ENCODE measurements at places on chromosomes 16 and 17. TPM values are rescaled to one million over a fixed set of nuclear protein-coding genes. Genes with fewer than 3 reads are reported as not detected.

GLIS2 gene
- 3.2 TPM for total RNA-seq

KRT39 gene
- total RNA-seq = not detected

ITGAL gene
- 1.5 TPM for total RNA-seq

- no peak for DNase-seq
These were observed 16.6 kb upstream of the C16orf95 start for GRCh38 chr16:87333581-87334331.

DNA sequence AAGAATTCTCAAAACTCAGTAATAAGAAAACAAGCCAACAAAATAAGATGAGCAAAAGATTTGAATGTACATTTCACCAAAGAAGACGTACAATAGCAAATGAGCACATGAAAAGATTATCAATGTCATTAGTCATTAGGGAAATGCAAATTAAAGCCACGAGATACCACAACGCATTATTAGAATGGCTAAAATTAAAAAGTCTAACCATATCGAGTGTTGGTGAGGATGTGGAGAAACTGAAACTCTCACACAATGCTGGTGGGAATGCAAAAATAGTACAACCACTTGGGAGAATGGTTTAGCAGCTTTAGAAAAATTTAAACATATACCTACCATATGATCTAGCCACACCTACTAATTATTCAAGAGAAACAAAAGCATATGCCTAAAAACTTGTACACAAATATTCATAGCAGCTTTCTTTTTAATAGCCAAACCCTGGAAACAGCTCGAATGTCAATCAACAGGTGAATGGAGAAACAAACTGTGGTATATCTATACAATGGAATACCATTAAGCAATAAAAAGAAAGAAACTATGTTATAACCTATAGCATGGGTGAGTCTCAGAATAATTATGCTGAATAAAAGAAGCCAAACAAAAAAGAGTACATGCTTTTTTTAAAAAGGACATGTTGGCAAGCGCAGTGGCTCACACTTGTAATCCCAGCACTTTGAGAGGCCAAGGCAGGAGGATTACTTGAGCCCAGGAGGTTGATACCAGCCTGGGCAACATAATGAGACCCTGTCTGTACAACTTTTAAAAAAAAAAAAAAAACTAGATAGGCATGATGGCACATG, 103.6 kb downstream of the LITAF start:
- DNase-seq = no peak

DNA sequence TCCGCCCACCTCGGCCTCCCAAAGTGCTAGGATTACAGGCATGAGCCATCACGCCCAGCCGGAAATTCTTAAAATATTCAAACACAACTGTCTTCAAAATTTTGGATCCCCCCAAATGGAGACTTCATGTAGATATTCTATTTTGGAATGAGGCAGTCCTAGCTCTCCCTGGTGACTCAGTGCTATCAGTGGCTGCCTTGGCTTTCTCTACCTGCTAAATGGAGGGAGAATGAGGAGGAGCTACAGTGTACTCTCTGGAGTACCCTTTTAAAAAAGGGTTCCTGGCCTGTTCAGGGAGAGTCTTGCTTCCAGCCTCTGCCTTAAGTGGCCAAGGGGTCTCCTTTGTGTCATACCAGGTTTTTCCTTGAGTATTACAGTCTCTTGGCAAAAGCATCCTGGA, 10.8 kb downstream of the ALKBH5 start:
- DNase-seq = no peak

- DNase-seq = no peak
These were observed 17.7 kb downstream of the FOXL1 start for GRCh38 chr16:86595983-86596605.

Data from cerebellum (tissue), 4 donors.